NCI-H1417 treated with DMSO at 0.1 percent for 48 hours (cell line): ENCODE measurements at places on chromosomes 13 and 19.

DNA sequence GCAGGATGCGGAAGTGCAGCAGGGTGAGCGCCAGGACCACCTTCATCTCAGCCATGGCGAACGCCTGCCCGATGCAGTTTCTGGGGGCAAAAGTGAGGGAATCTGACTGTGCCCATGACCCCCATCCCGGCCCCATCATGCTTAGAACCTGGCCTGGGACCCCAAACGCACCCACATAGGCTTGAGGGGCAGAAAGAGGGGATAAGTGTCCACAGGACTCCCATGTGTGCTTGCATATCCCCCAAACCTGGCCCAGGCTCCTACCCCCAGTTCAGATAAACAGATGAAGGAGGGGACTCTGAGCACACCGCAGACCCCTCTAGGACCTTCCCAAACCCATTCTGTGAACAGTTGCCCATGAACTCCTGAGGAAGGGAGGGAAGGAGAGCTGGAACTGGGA is 16.0 kb upstream of the CYP4F2 start:
- no peak for DNase-seq

- DNase-seq = no peak
These were observed 43.5 kb upstream of the PCCA start for GRCh38 chr13:100045355-100045754.

DNA sequence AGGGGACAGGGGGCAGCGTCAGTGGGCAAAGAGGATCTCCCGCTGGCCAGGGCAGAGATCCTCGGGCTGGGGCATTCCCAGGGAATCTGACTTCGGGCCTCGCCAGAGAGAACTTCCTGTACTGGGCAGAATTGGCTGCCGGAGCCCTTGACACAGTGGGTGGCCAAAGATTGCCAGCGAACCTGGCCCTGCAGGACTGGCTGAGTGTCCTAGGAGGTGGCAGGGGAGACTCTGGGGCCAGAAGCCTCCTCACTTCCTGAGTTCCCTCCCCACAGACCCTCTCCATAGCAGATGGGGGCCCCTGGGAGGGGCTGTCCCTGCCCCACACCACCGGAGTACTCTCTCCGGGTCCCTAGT is 19.3 kb downstream of the DPP9 start:
- DNase-seq = no peak

- DNase-seq = no peak
These were observed 5.8 kb downstream of the SLC39A3 start for GRCh38 chr19:2733930-2734588.

DNA sequence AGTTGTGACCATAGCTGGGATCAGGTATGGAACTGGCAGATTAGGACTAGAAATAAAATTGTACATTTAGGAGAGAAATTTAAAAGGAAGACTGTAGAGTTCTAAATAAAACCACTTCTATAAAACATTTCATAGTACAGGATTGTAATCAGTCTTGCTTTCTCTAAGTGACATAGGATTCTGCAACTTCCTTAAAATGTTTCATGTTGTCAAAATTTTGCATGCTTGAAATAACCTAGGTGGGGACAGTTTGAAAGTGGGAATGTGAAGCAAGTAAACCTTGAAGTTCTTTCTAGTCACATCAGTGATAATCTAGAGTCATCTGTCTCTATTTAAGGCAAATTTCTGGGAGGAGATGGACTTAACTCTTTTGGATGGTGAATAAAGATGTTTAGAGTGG is 6.7 kb downstream of the TM9SF2 start:
- no peak for DNase-seq

GRCh38 chr13:46908501-46908900 is 11.6 kb upstream of the HTR2A start:
- DNase-seq = no peak

DNA sequence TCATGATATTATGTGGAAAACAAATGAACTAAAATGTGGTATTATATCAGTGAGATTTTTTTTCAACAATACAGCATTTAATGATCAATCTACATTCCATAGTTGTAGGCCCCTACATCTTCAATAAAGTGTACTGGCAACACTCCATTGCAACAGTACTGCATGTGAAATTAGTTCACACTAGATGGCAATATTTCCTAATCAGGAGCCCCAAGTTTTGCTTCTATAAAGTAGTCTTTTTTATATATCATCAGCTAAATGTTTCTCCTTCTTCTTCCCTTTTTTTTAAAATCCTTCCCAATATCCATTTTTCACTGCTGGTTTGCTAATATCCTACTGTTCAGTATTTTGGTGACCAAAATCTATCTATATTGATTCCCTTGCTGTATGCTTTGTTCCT is 528.3 kb upstream of the ATXN8OS start:
- peak; percentile 11 for DNase-seq

DNA sequence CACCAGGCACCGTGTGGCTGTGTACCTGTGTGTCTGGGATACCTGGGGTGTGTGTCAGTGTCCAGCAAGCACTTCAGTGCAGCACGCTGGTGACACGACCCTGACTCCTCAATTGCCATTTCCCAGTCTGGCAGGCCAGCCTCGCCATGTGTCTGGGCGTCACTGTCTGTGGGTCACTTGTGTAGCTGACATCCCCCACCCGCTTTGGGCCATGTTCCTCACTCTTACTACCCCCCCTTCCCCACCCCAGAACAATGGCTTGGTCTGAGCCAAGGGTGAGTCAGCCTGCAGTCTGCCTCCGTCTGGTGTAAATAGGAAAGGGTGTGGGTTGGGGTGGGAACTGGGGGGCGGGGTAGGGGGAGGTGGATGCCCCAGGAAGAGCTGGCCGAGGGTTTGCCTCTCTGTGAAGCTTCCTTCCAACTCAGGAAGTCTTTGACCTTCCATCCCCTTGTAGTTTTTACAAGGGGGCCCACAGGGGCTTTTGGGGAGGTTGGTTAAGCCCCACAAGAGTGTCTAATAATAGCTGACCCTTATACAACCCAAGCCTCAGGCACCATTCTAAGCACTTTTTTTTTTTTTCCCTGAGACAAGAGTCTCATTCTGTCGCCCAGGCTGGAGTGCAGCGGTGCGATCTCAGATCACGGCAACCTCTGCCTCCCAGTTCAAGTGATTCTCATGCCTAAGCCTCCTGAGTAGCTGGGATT is 17.6 kb downstream of the NOVA2 start:
- no peak for DNase-seq

- no peak for DNase-seq
These were observed 1.3 kb upstream of the TICAM1 start for GRCh38 chr19:4832776-4833175.

DNA sequence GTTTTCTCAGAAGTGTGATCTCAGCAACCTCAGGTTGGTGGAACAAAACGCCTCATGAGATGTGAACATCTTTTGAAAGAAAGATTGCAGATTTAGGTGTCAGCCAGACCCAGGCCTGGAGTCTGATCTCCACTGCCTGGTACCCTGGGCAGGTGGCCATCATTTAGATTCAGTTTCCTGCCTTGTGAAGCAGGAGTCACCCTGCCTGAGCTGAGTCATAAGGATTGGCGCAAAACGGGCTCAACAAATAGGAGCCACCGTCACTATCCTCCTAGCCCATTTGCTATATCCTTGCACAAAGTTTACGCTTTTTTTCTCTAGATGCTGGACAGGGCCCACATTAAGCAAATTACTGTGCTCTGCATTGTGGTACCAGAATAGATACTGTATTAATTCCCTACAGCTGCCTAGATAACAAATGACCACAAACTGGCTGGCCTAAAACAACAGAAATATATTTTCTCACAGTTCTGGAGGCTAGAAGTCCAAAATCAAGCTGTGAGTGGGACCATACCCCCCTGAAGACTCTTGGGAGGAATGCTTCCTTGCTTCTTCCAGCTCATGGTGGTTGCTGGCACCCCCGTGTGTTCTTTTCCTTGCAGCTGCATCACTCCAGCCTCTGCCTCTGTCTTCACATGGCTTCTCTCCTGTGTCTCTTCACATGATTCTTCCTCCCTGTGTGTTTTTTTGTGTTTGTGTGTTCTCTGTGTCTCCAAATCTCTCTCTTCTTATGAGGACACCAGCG is 38.2 kb downstream of the TNFSF11 start:
- DNase-seq = no peak

DNA sequence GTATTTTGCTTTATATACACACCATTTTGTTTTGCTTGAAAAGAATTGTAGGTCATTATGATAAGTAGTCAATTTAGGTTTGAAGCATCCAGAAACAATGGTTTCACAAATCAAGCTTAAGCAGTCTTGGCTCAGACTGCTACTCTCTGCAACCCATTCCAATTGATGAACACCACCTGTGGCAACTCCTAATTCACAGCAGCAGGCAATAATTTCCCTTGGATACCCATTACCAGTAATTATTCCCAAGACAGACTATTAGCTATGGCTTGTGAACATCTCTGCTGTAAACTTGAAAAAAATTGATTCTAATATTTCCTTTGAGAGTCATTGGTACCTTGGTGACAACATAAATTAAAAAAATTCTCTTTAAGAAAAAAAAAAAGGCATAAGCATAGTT is 299.3 kb upstream of the SLITRK6 start:
- peak; percentile 93 for DNase-seq

- no peak for DNase-seq
These were observed 6.8 kb downstream of the FREM2 start for GRCh38 chr13:38693641-38694040.

- no peak for DNase-seq
These were observed 179.7 kb upstream of the TSC22D1 start for GRCh38 chr13:44755872-44756271.

DNA sequence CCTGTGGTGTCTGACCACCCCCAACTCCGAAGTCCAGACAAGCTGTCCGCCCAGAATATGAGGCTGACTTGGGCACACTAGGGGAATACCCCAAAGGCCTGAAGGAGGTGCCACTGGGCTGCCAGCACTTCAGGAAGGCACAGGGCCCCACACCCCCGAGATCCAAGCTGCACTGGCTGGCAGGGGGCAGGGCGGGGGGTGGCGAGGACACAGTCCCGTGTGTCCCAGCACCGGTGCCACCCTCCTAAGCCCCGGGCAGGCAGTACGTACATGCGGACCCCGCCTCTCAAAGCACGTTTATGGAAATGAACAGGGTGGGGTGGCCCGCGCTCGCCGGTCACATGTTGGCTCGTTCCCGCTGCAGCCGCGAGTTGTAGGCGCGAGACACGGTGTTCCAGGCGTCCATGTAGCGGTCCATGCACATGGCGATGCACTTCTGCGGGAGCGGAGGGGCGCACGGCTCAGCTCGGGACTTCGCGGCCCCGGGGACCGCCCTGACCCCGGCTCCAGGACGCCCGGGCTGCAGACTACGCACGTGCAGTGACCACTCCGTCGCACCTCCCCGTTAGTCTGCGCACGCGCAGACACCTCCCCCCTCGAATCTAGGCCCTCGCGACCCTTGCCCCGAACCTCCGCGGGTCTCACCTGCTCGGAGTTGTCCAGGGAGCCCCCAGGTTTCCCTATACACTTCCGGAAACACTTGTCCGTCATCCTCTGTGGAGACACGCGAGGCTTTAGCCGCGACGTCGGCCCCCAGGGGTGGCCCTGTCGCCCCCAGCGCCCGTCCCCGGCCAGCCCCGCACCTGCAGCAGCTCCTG is 566 bp downstream of the TIMM13 start:
- no peak for DNase-seq

DNA sequence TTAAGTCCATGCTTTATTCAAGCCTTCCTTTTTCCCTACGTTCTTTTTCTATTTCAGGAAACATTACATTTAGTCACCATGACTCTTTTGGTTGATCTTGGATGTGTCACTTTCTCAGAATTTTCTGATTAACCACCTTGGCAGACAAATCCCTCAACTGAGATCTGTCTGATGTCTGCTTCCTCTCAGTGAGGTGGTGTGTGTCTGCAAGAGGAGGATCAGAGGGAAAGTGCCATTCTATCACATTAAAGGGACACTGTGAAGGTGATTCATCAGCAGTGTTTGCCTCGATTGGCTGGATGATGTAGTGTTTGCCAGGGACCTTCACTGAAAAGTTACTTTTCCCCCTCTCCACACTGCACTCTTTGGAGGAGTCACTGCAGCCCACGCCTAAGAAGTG is 3.0 kb upstream of the CCNP start:
- no peak for DNase-seq

GRCh38 chr19:30328096-30328495 is 44.1 kb upstream of the ZNF536 start:
- no peak for DNase-seq

- no peak for DNase-seq
These were observed 38.7 kb upstream of the C1QTNF9 start for GRCh38 chr13:24270639-24271141.

GRCh38 chr13:89832827-89833226 is 1514.7 kb upstream of the MIR17HG start:
- DNase-seq = no peak
